ENCODE measurements at places on chromosomes 16 and 17.

- no peak for DNase-seq
Observed at GRCh38 chr17:36197387-36197703, 787 bp upstream of the CCL3L1 start.

DNA sequence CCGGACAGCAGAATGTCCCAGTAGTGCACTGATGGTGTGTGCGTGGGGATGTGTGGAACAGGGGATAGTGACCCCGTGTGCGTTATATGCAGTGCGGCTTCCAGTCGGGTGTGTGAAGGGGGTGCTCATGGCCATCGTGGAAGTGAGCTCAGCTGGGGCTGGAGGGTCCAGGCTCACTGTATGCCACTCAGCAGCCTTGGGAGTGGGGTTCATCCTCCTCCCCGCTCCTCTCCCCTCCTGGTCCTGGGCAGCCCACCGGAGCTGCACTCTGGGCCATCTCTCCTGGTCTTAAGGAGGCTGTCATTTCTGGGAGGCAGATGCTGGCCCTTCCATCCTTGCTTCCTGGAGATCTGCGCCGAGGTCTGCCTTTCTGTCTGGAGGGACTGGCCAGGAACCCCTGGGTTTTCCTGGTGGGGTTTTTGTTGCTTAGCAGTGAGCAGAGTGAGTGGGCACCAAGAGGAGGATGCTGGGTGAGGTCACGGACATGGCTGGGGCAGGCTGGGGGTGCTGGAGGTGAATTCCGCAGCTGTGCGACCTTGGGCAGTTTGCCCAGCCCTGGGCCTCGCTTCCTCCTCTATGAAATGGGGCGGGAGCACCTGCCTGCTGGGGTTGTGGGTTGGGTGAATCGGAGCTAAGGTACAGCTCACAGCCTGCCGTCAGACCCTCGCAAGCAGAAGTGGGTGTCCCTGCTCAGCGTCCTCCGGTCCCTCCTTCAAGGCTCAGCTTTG is 164.1 kb downstream of the SEC14L1 start:
- peak; percentile 21 for DNase-seq

GRCh38 chr16:72740347-72740746 is 307.6 kb downstream of the ZFHX3 start:
- DNase-seq = no peak

DNA sequence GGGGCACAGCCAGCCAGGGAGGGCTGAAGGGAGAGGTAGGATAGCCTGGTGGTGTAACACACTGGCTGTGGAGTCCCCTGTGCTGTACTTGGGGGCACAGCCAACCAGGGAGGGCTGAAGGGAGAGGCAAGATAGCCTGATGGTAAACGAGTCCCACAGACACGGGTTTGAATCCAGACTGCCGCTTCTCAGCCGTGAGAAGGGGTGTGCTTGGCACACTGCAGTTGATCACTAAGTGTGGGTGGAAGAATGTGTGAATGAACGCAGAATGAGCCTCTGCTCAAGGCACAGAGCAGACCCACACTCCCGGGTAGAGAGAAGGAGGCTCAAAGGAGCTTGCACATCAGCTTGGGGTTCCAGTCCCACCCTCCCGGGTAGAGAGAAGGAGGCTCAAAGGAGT is 71.4 kb downstream of the TIMM22 start:
- DNase-seq = no peak

GRCh38 chr16:85428168-85428898 is 184.8 kb upstream of the GSE1 start:
- no peak for DNase-seq

- DNase-seq = no peak
Observed at GRCh38 chr17:83194761-83195329, 115.4 kb downstream of the METRNL start.

- DNase-seq = no peak
Observed at GRCh38 chr16:24645739-24646645, 83.5 kb upstream of the TNRC6A start.

- peak; percentile 8 for DNase-seq
Observed at GRCh38 chr17:76274112-76274956, 9.2 kb downstream of the UBALD2 start.

DNA sequence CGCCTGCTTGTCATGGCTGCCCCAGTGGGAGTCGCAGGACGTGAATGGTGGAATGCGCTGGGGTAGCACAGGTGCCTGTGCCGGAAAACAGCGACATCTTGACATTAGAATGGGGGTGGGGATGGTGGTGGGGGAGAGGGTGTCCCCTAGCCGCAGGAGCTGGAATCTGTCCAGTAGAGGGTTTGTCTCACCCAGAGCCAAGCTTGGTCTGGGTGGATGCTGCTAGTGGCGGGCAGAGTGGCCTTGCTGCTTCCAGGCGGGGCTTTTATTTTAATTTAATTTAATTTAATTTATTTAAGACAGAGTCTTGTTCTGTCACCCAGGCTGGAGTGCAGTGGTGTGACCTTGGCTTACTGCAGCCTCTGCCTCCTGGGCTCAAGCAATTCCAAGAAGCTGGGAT is 7.7 kb downstream of the BAIAP2 start:
- DNase-seq = no peak

DNA sequence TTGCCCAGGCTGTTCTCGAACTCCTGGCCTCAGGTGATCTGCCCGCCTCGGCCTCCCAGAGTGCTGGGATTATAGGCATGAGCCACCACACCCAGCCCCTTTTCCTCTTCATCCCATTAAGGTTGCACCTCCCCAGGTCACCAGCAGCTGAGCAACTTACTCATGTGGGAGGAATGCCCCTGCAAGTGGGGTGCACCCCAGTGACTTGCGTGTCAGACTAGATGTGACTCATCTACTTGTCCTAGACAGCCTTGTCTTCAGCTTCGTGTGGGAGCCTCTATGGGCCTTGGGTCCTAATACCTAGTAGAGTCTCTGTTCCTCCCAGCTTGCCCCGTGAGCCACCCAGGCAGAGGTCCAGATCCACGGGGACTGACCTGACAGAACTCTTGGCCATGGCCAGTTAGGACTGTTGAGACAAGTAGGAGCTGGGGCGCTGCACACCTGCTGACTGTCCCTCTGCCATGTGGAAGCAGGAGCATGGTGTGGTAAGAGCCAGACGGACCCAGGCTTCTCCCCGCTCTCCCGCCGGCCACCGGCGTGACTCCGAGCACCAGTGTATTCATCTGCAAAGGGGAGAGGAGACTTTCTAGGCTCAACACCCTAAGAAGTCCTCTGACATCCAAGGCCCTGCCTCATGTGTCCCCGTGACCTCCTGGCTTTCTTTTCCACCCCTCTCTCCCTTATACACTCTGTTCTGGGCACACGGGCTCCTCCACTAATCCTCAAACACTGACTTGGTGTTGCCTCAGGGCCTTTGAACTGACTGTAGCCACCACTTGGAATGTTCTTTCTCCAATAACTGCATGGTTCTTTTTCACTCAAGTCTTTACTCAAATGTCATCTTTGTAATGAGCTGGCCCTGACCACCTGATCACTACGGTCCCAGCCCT is 11.6 kb upstream of the CBX4 start:
- no peak for DNase-seq

DNA sequence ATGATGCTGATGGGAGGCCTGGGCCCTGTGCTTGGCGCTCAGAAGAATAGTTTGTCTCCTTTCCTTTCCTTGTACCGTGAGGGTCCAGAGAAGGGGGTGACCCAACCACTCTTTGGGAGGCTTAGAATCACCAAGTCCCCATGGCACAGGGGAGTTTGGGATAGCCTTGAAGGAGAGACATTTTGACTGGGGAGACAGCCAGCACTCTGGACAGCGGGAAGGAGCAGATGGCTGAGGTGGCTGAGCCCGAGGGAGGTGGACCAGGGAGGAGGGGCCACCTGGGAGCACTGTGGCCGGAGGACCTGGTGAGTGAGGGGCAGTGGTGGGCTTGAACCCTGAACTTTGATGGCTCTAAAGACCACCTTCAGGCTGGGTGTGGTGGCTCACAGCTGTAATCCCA is 18.2 kb downstream of the MGAT5B start:
- no peak for DNase-seq

DNA sequence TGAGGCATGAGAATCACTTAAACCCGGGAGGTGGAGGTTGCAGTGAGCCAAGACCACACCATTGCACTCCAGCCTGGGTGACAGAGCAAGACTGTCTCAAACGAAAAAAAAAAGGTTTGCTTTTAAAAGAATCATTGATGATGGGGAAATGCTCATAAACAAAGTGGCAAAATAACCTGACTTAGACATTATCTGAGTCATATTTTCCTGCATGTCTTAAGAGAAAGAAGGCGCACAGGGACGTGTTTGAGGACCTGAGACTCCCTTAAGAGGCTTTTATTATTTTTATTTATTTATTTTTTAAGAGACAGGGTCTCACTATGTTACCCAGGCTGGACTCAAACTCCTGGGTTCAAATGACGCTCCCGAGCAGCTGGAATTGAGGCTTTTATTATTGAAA is 5.7 kb upstream of the PRPSAP1 start:
- no peak for DNase-seq

GRCh38 chr17:83067071-83067717 is 12.2 kb upstream of the METRNL start:
- no peak for DNase-seq

GRCh38 chr17:54426296-54426886 is 474.3 kb upstream of the TOM1L1 start:
- DNase-seq = no peak

DNA sequence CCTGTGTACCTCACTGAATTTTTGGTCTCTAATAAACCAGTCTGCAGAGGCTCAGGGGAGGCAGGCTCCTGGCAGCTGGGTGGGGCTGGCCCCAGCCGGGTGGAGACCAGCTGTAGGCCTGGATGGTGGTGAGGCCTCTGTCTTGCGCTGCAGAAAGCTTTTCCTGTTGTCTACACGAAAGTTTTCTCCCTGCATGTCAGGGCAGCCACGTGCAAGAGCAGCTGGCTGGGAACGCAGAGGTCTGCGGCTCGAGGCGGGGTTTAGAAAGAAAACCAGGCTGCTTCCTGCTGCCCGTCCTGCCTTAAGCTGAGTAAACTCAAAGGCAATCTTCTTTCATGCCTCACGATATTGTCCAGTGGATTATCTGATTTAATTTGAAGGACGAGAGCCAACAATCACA is 2.4 kb downstream of the SERPINF1 start:
- no peak for DNase-seq

DNA sequence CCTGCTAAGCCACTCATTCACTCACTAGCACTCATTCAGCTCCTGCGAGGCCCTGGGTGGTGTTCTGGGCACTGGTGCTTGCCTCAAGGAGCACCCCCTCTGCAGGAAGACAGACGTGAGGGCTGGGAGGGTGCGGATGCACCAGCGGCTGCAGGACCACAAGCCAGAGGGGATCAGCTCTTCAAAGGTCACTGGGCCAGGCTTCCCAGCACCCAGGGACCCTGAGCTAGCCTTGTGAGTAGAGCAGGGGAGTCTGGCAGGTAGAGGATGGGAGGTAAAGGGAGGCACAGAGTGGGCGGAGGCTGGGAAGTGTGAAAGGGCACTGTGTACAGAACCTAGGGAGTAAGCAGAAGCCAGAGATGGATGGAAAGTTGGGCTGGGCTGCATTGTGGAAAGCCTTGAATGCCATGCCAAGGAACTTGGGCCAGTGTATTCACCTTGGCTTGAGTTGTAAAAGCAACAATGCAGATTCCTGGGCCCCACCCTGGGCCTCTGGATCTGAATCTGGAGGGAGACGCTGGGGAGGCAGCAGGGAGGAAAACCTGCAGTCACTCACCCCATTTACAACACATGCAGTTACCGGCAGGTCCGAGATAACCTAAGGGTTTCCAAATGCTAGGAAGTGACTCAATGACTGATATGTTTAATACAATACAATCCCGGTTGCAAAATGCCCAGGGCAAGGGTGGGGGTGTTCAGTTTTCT is 1.7 kb downstream of the IL4R start:
- no peak for DNase-seq

DNA sequence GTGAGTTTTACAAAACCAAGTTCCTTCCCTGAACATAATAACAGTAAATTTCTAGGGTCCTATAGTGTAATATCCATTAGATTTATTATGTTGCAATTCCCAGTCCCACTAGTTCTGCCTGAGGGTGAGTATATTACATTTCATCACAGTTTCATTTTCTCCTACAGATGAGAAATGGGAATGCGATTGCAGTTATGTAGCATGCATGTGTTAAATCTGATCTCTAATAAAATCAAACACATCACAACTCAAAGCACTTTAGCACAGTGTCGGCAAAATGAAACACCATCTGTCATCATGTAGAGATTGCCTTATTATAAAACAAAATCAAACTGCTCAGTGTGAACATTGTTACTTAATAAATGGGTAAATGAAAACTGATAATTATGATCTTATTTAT is 180.5 kb upstream of the TOX3 start:
- DNase-seq = no peak

- no peak for DNase-seq
Observed at GRCh38 chr16:47057630-47057993, 84.1 kb upstream of the DNAJA2 start.

GRCh38 chr17:39937447-39937846 is 9.9 kb downstream of the LRRC3C start:
- no peak for DNase-seq

DNA sequence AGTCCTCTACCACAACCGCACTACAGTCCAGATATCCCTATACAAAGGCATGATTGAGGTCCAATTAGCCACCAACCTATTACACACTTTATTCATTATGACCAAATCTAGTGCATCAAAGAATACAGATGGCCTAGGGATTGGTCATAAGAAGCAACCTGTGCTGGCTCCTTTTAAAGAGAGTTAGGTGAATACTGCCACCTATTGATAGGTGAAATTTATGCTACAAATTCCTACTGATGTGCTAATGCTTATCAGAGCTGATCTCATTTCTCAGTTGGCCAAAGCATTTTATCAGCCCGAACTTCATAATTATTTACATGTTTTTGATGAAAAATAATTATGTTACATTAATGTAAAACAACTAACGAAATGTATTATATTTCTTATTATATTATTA is 166.3 kb downstream of the ANKFN1 start:
- peak; percentile 42 for DNase-seq

DNA sequence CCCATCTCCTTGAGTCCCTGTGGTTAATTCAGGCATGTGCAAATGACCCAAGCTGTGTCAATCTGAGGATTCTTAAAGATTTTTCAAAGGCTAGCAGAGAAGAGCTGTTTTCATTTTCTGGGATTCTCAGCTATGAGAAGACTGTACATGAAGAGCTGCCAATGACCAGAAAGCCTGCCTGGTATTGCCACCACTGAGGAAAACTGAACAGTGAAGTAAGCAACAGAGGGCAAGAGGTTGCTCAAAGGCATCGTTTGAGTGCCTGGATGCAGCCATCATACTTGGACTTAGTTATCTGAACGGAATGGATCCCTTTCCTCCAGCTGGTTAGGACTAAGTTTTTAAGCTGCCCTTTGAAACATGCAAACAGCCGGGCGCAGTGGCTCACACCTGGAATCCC is 38.4 kb downstream of the FAM20A start:
- DNase-seq = no peak

DNA sequence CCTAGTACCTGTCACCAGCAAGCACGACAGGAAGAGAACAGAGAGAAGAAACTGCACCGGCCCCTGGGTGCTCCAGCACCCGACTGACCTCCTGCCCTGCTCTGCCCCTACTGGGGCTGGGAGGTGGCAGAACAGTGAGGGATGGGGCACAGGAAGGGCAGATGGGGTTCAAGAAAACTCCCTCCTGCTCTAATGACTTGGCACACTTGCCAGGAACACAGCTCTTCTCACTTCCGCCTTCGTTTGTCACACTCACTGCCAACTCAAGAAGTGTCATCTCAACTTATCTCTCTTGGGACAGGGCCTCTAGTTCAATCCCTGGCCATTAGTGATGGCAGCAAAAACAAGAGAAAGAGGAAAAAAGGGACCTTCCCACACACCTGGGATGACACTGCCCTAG is 42.7 kb upstream of the ICAM2 start:
- DNase-seq = no peak

GRCh38 chr16:80741724-80742123 is 62.7 kb downstream of the CDYL2 start:
- DNase-seq = no peak

- no peak for DNase-seq
Observed at GRCh38 chr16:19375561-19376158, 42.0 kb upstream of the TMC5 start.

- peak; percentile 38 for DNase-seq
Observed at GRCh38 chr17:51060396-51060795, 60.3 kb downstream of the SPAG9 start.
